Suppressor macrophage treated with lipopolysaccharide for 1 hour (primary cell): ENCODE measurements at places on chromosomes 1 and 21.

DNA sequence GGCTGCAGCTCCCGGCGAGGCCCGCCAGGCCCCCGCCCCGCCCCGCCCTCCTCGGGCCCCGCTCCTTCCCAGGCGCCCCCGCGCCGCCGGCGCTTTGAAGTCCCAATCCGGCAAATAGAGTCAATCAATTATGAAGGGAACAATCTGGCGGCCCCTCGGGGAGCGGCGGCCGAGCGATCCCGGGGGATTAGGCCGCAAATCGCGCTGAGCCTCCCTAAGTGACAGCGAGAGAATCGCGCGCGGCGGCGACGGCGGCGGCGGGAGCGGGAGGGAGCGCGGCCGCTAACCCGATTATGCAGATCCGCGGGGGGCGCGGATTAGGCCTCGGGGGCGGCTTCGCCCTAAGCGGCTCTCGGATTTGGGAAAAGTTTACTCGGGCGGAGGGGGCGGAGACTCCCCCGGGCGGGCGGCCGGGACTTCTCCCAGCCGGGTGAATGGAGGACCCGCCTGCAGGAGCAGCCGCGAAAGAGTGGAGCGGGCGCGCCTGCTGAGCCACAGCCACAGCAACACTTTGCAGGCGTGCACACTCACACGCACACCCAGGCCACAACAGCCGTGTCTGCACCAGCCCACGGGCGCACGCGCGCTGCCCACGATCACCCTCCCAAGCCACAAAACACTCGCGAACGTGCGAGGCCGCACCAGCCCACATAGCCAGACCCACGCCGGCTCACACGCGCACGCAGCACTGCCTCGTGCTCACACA lies 23.0 kb upstream of the DMBX1 start:
- DNase-seq = no peak

DNA sequence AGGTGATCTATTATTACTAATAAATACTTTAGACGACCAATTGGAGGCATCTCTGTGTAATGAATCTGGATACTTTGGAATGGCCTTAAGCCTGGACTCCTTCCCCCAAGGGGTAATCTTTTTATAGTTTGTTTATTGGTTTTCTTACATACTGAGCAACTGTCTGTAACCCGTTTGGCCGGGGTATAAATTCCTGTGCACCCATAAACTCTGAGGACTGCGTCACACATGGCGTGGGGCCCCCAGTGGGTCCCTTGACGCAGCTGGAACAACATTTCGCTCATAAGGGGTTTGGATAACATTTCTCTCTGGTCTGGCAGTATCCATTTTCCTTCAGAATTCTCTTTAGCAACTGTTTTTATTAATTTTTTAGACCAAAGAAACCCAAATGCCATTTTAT lies 26.5 kb downstream of the SCCPDH start:
- no peak for DNase-seq

- DNase-seq = no peak
Measured at GRCh38 chr1:151982300-151983005, 11.2 kb downstream of the S100A10 start.

GRCh38 chr1:210600421-210601159 lies 271.9 kb downstream of the HHAT start:
- no peak for DNase-seq

- DNase-seq = no peak
Measured at GRCh38 chr1:8651236-8651890, 166.1 kb downstream of the RERE start.

DNA sequence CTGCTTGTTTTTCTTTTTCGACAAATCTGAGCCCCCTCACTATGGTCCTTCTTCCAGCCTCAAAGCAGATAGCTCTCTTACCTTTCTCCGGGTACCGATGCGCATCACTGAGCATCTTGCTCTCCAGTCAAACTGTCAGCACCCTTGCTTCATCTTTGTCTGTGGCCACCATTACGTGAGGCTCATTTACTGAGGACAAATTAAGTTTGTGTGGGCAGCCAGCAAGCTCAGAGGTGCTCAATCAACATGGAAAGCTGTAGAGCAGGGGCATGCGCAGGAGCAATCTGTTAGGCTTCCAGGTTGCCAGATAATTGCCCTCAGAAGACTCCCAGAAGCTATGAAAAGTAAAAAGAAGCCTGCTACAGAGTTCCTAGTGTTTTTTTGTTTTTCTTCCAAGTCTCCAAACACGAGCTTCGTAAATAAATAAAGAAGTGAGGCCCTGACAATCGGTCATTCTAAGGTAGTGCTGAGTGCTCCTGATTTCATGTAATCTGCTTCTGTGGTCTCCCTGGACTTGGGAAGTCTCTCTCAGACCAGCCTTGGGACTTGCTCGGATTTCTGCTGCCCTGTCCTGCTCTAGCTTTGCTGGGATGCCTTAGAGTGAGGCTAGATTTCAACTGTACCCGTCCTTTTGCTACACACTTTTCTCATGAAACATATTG lies 1.8 kb downstream of the C1orf53 start:
- DNase-seq = no peak

- no peak for DNase-seq
Measured at GRCh38 chr1:207244409-207244801, 77.1 kb upstream of the CD55 start.

DNA sequence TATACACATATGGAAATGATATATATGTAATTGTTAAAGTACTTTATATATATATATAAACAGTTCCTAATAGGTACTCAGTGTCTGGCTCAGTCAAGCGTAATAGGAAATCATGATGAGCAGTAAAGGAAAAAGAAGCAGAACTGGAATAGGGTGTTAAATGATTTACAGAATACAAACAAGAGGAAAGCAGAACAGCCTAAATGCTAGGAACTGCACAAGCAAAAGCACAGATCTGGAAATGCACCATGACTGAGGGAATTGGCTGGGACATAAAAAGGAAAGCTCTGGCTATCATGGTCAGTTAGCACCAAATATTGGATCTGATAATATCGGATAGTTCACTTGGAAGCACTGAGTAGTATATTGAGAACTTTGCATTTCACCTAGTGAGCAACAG lies 51.8 kb downstream of the SLC44A5 start:
- no peak for DNase-seq

GRCh38 chr1:114192328-114192727 lies 38.7 kb upstream of the SYT6 start:
- no peak for DNase-seq

DNA sequence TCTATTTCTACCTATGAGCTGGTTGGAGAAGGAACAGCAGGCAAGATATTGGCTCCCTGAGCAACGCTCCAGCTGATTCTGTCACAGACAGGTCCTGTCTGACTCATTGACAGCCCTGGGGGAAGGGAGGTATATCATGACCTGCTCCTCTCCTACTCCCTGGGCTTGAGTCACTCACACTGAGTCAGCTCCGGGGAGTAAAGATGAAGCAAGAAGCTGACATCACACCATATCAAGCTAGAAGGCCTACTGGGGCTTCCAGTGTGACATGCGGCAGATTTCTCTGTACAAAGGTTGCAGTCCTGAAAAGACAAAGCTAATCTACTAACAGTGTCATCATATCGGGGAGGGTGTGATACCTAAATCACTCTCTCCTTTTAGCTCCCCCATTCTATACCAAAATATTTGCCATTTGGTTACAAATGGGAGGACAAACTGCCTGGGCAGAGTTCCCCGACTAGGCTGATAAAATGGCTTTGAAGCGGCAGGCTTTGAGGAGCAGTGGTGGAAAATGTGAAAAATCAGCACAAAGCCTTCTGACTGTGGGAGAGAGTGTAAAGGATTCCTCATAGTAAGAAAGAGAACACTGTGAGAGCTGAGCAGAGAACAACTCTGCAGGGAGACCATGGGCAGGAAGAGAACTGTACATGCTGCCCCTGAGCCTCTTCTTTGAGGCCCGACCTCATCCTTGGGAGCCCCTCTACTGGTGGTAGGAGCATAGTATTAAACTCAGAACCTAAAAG lies 15.5 kb downstream of the PI4KB start:
- DNase-seq = peak; percentile 99

DNA sequence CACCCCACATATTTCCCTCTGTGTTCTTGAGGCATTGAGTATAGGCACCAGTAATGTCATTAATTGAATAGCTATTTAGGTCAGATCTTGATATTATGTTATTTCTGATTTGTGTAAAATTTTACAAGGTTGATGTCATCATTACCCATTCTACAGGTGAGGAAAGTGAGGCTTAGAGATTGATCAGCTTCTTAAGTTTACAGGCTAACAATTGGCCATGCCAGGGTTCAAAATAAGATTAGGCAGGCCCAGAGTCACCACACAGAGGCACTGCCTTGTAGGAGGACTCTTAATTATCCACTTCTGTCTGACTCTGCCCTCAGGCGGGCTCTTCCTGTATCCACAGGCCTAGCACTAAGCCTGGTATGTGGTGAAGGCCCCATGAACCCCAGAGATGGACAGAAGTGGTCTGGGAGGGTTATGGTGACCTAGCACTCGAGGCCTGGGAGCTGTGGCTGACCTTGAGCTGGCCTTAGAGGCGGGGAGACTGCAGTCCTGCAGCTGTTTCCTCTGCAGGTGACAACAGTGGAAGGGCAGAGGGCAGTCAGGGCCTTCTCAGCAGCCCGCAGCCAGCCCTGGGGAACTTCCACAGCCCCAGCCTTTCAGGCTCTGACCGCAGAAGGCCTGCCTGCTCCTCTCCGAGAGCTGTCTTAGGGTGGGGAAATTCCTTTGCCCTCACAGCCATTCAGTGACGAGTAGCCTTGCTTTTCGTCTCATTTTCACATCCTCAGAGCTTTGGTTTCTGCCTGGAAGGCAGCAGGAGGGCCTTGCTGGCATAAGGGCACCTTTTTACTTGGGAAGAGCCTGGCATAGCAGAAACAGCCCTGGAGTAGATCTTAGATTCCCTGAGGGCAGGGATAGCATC lies 12.2 kb downstream of the ZDHHC18 start:
- no peak for DNase-seq

DNA sequence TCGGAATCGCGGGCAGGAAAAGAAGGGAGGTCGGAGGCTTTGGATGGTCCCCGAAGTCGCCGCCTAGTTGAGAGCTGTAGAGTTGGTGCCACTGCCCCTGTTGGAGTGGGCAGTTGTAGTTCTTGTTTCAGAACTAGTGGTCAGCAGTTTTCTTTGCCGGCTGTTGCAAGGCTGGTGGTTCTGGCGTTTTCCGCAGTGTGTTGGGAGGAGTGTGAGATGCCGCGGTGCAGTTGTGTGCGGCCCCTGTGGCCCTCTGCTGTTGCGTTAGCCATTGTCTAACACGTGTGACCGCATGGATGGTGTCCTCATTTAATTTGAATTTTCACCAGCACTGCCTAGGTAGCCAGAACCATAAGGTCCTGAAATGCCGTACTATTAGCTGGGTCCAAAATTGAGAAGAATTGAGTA lies 1.4 kb downstream of the ARF1 start:
- DNase-seq = peak; percentile 78

GRCh38 chr1:165888552-165888920 lies 61.1 kb downstream of the UCK2 start:
- no peak for DNase-seq

DNA sequence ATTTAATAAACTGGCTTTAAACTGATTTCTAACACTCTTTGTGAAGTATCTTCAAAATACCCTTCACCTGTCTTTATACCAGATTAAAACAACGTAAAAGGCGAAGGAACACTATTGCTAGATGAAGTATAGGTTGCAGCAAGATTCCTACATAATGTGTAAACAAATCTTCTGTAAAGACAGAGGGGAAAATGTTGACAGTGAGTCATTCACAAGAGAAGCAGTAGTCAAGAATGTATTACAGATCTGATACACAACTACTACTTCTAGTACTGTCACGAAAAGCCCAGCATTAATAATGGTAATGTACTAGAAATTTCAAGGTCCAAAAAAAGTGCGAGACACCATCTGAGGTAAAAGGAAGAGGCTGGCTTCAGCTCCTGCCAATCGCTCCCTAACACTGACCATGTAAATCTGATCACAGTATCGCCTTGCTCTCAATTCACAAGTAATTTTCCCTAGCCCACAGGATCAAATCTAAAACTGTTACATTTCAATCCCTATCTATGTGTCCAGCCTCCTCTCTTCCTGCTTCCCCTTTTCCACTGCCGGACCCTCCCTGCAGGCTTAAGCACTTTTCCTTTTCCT lies 290.4 kb downstream of the AKT3 start:
- no peak for DNase-seq

GRCh38 chr1:64309431-64309831 lies 106.0 kb downstream of the UBE2U start:
- DNase-seq = no peak

- DNase-seq = no peak
Measured at GRCh38 chr1:3352299-3352951, 102.0 kb upstream of the ARHGEF16 start.

DNA sequence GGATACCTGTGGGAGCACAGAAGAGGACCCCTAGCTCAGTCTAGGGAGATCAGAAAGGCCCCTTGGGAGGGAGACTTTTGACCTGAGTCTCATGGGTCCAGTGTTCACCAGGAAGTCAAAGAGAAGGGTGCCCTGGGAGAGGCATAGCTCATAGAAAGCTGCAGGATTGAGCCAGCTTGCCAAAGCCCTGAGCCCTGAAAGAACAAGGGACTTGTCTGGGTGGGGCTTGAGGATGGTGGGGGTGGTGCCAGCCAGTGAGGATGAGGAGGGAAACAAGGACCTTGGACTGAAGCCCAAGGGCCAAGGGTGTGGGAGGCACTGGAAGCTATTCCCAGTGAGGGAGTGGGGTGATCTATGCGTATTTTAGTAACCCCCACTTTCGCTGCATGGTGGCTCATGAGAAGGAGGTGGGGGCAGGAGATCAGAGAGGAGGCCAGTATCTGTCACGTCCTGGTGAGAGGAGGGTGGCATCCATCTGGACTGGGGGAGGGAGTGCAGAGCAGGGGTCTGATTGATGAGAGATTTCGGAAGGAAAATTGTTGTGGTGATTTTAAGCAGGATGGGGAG lies 28.4 kb downstream of the DMBX1 start:
- no peak for DNase-seq

- no peak for DNase-seq
Measured at GRCh38 chr1:15246960-15247614, at the start of gene FHAD1. TSS of gene FHAD1 (plus strand) at chr1:15247223. CDS start at chr1:15251785, 4,562 bp downstream.

DNA sequence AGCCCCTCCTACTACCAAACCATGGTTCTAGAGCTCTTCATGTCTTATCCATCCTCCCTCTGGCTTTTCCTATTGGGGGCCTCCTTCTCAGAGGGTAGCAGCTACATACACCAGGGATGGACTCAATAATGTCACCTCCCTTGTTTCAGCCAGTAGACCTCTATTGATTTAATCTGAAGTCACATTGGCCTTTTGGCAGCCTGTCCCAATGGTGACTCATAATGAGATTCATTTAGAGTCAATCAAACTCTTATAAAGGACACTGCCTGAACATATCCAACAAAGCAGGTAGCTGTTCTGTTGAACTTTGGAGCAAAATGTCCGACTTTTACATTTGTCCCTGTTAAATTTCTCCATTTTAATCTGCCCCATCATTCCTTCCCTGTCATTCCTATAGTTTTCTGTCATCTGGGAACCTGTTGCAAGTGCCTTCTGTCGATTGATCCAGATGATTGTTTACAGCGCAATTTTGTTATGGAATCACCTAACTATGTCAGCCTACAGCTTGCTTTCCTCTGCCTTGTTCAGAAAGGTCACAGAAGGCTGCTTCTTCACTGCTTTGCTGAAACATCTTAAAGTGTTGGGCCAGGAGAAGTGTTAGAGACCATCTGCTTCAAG lies 105.9 kb downstream of the ETS2 start:
- no peak for DNase-seq

GRCh38 chr1:27906759-27907158 lies 28.0 kb upstream of the SMPDL3B start:
- DNase-seq = no peak
